ENCODE measurements at places on chromosomes 12 and 14.

- DNase-seq, result no peak
Measured at GRCh38 chr14:71130491-71131179, 223.4 kb downstream of the PCNX1 start.

GRCh38 chr14:21070083-21070609, at the start of gene ARHGEF40:
ARHGEF40 (plus strand) TSS chr14:21070304; CDS start chr14:21070397, 93 bp downstream.
- peak; percentile 24 for DNase-seq

DNA sequence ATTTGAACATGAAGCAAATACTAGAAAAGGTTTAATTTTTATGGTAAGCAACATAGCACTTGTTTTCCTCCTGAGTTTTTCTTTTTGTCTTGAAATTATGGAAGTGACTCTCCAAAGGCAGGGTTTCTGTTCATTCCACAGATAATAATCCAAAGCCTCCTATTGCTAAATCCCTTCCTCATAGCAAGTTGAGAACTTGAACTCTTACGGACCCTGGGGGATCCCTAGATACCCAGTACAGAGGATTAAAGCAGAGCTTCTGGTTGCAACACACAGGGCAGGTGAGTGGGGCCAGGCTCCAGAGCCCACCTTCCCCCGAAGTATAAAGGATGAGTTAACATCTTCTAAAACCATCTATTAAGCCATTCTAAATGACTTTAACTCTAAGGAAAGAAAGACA, 294.1 kb downstream of the RMST start:
- no peak for DNase-seq

DNA sequence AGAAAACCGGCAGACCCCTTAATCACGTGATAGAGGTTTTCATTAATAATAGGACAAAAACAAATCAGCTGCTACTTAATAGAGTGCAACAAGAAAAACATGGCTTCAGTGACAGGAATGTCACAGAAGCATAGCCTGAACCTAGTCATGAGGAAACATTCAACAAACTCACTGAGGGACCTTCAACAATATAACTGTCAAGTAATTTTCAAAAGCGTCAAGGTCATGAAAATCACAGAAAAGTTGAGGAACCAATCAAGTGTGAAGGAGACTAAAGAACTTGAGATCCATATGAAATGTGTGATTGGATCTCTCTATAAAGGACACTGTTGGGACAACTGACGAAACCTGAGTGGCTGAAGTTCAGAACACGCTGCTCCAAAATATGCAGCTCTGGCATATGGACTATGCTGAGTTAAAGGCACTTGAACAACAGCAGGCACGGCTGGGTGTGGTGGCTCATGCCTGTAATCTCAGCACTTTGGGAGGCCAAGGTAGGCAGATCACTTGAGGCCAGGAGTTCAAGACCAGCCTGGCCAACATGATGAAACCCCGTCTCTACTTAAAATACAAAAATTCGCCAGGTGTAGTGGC, 16.3 kb downstream of the NDUFA12 start:
- no peak for DNase-seq

DNA sequence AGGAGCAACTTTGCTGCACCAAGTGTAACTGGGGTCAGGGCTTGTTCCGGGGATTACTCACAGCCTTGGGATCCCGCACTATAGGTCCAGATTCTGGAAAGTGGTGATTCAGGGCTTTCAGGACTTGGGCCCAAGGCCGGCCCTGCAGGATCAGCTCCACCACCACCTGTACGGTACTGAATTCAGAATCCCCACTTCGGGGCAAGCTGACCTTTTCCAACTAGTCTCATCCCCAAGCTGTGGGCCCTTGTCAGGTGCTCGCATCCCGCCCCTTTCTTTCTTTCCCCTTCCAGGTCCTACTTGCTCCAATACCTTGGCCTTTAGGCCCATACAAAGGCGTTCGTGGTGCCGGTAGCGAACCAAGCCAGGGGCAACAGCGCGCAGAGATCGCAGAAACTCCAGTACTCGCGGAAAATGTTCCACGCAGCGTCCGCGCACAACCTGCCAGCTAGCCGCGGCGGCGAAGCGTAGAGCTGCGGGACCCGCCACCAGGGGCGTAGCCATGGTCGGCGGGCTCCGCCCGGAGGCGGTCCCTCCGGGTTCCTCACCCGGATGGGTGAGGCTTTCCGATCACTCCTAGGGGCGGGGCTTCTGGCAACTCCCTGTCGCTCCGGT, 487 bp downstream of the TINF2 start:
- peak; percentile 93 for DNase-seq

- no peak for DNase-seq
Measured at GRCh38 chr12:102950950-102951619, 6.4 kb upstream of the ASCL1 start.

Measured in NCI-H510A (cell line).